ENCODE measurements at places on chromosomes 3 and 15.

- DNase-seq = no peak
Observed at GRCh38 chr15:40269604-40270003, 13.3 kb downstream of the ANKRD63 start.

DNA sequence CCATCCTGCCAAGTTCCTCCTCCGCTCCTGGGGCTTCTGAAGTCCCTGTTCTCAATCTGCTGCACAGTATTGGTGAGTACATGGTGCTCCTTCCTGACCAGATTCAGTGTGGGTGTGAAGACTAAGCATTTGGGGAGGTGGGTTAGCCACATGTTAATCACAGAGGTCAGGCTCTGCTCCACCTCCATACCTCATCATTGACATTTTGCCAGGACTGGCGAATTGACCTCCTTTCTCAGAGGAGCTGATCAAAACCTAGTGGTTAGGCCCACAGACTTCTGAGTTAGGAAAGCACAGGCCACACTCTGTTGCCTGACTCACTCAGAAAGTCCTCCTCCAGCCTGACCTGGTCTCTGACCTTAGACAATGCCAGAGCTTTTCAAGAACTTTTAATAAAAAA is 8.4 kb upstream of the RPS17 start:
- DNase-seq = no peak

DNA sequence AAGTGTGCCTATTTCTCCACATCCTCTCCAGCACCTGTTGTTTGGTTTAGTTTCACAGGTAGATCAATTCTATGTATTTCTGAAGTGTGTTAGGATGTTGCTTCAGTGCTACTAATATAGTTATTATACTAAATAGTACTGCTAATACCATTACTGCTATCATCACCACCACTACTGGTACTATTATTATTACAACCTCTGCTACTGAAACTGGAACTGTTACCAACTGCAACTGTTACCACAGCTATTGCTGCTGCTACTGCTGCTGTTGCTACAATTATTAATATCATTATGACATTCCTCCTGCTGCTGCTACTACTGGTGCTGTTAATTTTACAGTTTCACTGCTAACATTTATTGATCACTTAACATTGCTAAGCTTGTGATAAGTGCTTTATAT is 8.3 kb upstream of the LMOD3 start:
- DNase-seq = no peak

GRCh38 chr3:49098910-49099630 is 5.2 kb upstream of the QRICH1 start:
- DNase-seq = no peak

- no peak for DNase-seq
Observed at GRCh38 chr15:101614001-101614585, 38.1 kb downstream of the TM2D3 start.

GRCh38 chr3:26721047-26721446 is 98.5 kb downstream of the LRRC3B start:
- no peak for DNase-seq

DNA sequence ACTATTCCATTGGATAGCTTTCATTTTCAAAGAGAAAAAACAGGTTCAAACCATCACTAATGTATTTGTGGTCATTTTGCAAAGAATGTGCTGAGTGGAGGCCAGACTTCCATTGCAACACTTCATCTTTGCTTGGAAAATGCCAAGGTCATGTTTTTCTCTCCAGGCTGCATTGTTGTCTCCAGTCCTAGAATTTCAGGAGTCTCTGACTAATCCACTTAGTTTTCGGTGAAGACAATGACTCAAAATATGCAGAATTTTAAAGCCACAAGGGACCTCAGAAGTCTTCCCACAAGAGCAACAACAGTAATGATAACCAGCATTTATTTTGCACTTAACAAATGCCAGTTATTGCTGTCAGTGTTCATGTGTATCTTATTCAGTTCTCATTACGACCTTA is 277.0 kb downstream of the RYR3 start:
- DNase-seq = no peak

GRCh38 chr3:184635126-184635525 is 73.5 kb downstream of the EPHB3 start:
- DNase-seq = no peak

GRCh38 chr3:49530231-49530630 is 24.0 kb upstream of the BSN start:
- no peak for DNase-seq

- DNase-seq = no peak
Observed at GRCh38 chr3:12946649-12947316, 105.4 kb upstream of the RPL32 start.

- DNase-seq = no peak
Observed at GRCh38 chr15:55627730-55628368, 39.7 kb upstream of the PYGO1 start.

DNA sequence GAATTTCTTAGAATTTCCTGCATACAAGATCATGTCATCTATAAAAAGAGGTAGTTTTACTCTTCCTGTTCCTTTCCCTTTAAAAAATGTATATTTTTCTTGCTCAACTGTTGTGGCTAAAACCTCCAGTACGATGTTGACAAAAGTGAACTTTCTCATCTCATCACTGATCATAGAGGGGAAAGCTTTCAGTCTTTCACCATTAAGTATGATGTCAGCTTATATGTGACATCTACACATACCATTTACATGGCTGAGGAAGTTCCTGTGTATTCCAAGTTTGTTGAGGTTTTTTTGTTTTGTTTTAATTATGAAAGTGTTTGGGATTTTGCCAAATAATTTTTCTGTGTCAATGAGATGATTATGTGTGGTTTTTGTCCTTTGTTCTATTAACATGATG is 173.6 kb downstream of the PLD1 start:
- DNase-seq = no peak

DNA sequence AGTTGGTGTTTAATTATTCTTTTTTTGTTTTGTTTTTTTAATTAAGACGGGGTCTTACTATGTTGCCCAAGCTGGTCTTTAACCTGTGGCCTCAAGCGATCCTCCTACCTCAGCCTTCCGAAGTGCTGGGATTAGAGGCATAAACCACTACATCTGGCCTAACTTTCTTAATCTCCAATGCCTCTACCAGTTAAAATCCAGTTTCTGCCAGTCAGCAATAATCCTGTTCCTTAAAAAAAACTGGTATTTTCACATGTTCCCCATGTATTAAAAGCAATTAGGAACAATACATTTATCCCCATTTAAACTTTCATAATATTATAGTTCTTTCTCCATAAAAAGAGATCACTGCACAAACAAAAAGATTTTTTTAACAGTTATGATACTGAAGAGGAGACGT is 21.2 kb downstream of the DCAF1 start:
- no peak for DNase-seq

- DNase-seq = no peak
Observed at GRCh38 chr3:25429361-25430286, 1.6 kb downstream of the RARB start.

DNA sequence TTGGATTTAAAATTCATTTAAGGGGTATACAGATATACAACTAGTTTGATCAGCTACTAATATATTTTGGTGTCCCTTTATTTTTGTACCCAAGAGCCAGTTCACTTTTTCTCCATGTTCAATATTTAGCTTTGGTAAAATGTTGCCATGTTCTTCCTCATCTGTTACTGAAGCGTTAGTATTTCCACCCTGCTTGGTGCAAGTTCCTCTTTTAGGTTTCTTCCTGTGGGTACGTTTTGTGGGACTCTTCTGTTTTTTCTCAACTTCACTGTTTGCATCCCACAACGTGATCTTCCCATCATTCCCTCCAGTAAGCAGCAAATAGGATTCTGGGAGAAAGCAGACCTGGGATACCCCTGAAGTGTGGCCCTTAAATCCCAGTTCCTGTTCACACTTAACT is 14.1 kb downstream of the WDR53 start:
- DNase-seq = no peak

GRCh38 chr15:100727291-100727851 is 125.0 kb downstream of the ASB7 start:
- DNase-seq = no peak

DNA sequence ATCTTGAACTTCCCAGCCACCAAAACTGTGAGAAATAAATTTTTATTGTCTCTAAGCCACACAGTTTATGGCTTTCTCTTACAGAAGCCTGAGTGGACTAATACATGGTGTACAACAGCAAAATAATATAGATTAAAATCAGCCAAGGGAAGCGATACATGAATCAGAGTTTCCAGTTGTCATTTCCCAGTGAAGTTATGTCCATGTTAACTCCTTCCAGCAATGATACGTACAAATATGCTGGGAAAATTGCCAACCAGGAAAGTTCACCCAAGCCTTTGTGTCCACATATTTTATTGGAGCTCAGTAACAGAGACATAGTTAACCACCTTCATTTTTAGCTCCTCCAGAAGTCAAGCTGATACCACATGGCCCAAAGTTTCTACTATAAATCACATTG is 280.9 kb upstream of the KCNMB2 start:
- no peak for DNase-seq
